Panc1 (cell line): ENCODE measurements at places on chromosomes 12 and 14.

DNA sequence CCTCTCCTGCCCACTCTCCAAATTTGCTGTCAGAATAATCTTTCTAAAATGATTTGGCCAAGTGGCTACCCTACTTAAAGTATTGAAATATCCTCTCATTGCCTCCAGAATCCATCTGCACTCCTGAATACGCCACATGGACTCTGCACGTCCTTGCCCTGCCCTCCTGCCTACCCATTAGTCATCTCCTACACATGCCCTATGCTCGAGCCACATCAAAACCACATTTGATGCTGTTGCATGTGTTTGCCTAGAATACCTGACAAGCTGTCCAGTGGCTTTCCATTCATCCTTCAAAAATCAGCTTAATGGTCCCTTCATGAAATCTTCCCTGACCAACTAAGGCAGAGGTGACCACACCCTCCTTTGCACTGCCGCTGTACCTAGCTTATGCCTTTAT lies 17.0 kb downstream of the VCPKMT start:
- no peak for DNase-seq

GRCh38 chr14:32246751-32247150 lies 43.7 kb upstream of the RNU6-8 start:
- DNase-seq = no peak

- DNase-seq = no peak
Measured at GRCh38 chr12:120076651-120077050, 39.9 kb downstream of the RAB35 start.

- no peak for DNase-seq
Measured at GRCh38 chr12:106142591-106143261, 4.0 kb upstream of the NUAK1 start.

- DNase-seq = no peak
Measured at GRCh38 chr14:85535991-85536832, 6.3 kb downstream of the FLRT2 start.

- DNase-seq = no peak
Measured at GRCh38 chr14:47269756-47270492, 405.5 kb downstream of the MDGA2 start.

DNA sequence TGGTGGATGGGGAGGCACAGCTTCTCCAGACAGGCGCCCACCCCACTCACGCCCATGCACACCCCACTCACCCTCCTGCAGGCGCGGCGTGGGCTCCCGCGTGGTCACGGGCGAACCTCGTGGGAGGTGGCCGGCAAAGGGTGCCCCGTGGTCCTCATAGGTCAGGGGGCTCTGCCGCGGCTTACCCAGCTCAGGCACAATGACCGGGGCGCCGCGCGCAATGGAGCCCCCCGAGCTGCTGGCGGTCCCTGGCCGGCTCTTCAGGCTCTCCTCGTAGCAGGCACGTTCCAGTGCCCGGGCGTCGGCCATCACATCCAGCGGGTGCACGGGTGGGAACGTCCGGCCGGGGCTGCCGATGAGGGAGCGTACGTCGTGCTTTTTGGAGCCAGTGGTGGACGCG lies 49.6 kb downstream of the RFLNA start:
- DNase-seq = no peak

- no peak for DNase-seq
Measured at GRCh38 chr12:105072888-105073488, 11.3 kb downstream of the ALDH1L2 start.

GRCh38 chr12:11621797-11622423 lies 27.6 kb upstream of the ETV6 start:
- no peak for DNase-seq

GRCh38 chr12:67758521-67758920 lies 110.0 kb downstream of the DYRK2 start:
- no peak for DNase-seq

DNA sequence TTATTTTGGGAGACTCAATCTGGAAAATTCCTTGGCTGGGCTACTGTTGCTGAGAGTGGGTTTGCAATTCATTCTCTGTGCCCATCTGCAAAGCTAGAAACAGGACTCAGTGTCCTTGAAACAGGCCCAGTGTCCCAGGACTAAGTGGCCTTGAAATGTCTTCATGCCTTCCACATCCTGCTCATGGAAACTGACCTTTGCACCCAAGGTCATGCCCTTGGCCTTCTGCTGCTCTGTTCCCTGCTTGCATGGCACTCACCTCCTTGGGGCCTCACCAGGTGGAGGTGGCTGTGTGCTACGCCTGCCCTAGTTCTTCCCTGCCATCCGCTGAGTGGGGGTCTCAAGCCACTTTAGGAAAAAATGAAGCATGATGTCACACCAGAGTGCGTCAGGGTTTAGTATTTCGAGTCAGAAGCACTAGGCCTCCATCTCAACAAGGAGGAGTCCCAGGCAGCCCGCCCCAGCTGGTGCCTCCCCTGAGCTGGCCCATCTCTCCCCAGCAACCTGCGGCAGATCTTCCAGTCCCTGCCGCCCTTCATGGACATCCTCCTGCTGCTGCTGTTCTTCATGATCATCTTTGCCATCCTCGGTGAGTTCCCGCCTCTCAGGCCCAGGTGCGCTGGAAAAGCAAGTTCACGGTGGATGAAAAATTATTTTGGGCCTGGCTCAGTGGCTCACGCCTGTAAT lies 48.1 kb downstream of the TPCN1 start:
- no peak for DNase-seq

DNA sequence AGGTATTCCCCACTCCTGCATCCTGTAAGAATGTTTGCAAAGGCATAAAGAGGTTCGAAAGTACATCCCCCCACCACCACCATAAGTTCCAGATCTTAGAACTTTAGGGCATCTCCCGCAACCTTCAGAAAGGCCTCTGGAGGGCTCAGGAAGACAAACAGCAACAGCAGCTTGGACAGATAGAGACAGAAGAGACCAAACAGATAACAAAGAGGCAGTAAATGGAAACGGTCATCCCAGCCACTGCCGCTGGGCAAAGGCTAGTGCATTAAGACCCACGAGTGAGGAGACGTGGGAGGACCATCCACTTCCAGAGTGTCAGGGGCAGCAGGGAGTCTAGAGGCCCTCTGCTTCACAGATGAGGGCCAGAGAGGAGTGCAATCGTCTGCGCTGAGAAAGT lies 124.3 kb downstream of the CRACR2A start:
- DNase-seq = no peak
